ENCODE measurements at places on chromosomes 6 and 20.

DNA sequence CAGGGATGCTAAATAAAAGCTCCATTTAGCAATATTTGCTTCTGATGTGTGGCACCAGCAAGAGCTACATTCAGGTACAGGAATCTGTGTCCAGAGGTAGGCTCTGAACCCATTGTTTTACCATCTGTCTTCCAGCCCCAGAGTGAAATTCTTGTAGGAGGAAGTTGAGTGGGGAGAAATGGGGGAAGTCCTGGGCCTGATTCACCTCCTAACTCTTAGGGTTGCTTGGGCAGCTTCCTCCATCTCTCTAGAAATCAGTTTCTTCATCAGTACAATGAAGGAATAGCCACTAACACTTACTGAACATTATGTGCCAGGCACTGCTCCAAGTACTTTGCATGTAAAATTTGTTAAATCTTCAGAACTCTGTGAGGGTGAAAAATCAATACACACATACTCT is 35.1 kb upstream of the TSPYL1 start:
- DNase-seq = no peak

DNA sequence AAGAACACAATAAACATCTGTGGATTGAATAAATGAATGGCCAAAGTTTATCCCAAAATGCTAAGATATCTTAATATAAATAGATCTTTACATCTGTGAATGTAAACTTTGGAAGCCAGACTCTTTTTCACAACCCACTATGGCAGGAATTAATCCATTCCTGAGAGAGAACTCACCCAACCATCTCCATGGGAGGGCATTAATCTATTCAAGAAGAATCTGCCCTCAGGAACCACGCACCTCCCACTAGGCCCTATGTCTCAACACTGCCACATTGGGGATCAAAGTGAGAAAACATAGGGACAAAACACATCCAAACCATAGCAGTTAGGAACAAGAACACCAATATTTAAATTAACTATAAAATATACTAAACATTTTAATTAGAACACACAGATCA is 3.4 kb downstream of the UBE3D start:
- DNase-seq = no peak

- peak; percentile 54 for DNase-seq
Observed at GRCh38 chr6:81752921-81753710, 635 bp upstream of the TENT5A start.

GRCh38 chr6:149045404-149045803 is 272.1 kb upstream of the TAB2 start:
- no peak for DNase-seq

DNA sequence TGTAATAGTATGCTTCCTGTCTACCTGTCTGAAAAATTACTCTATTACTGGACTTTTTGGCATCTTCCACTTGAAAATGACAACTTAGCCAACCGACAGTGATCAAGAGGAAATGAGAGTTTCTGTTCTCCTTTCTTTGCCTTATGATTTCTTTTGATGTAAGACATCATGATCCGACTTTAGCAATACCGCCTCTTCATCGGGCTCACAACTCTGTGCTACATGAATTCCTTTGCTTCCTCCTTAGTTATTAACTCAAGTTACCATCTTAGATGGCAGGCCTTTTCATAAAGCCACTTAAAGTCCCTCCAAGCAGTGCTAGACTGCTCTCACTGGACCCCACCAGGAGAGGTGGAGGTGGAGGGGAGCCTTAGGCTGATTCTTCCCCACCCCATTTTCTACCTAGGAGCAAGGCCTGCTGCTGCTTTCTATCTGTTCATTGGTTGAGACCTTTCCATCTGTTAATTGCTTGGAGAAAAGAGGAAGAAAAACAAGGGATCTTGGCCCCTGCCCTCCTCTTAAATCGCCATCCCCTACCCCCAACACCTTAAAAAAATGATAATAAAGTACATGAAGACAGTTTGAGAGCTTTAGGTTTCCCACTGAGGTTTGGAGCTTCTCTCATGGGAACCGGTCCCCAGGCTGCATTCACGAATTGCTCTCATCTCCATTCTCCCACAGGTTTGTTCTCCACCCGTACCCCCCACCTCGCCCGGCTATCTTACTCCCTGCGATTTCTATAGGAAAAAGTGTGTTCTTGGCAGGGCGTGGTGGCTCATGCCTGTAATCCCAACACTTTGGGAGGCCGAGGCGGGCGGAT is 21.6 kb upstream of the MCM3 start:
- DNase-seq = no peak

GRCh38 chr6:137722749-137723272 is 144.2 kb upstream of the TNFAIP3 start:
- DNase-seq = no peak

- DNase-seq = no peak
Observed at GRCh38 chr6:146770275-146770964, 171.6 kb downstream of the ADGB start.

- DNase-seq = no peak
Observed at GRCh38 chr6:3526962-3527650, 70.3 kb upstream of the SLC22A23 start.

GRCh38 chr20:33267701-33268100 is 15.3 kb upstream of the BPIFB1 start:
- no peak for DNase-seq

- DNase-seq = no peak
Observed at GRCh38 chr6:139051396-139052060, 23.0 kb downstream of the ABRACL start.

GRCh38 chr6:122372647-122373046 is 26.8 kb upstream of the HSF2 start:
- no peak for DNase-seq

- no peak for DNase-seq
Observed at GRCh38 chr6:76174722-76175121, 102.3 kb upstream of the IMPG1 start.

DNA sequence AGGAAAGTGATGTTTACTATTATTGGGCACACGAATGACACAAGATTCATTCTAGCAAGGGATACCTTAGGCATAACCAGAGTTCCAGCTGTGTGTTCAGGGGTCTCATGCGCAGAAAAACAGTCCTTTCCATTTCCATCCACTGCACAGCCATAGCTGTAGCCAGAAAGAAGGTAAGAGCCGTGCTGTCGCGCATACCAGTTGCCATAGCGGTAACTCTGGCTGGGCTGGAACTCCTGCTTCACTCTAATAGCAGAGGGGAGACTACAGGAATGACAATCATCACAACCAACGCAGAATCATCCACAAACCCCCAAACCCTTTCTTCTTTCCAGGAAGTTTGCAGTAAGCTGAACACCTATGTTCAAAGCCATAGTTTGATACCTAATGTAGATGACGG is 7.5 kb downstream of the C6orf52 start:
- DNase-seq = no peak

DNA sequence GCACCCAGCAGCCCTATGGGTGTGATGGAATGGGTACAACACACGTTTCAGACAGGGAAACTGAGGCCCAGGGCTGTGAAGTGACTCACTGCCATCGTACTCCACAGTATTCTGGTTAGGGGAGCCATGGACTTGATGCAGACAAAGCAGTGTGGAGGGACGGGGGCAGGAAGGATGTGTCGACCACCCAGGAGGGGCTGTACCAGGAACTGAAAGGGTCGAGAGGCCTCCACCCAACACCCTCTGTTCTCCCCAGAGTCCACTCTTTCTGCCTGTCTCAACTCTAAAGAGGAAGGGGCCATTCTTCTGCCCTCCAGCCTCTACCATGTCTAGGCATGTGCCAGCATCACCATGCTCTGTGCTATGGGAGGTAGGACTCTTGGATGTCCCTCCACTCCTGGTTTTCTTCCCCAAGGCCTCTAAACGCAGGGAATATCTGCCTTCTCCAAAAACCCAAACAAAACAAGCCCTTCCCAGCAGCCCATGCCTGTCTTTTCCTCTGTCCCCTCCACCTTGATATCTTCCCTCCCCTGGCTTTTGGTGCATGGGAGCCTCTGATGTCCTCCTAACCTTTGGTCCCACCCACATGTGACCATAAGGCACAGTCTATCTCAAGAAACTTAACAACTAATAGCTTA is 7.4 kb downstream of the SLC22A1 start:
- DNase-seq = no peak

DNA sequence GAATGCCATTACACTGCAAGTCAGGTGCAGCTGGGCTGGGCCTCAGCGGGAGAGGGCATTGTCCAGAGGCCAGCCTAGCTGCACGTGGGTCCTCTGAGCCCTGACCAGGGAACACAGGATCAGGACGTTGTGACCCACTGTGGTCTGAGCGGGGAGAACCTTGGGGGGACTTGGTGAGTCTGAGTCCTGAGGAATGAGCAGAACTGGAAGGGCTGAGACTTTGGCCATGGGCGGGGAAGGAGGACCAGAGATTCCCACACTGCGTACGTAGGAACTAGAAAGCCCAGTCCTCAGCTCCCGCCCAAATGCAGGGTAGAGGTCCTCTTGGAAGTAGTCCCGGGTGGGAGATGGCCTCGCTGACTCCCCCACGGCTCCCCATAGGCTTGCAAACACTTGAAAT is 42.5 kb downstream of the GABRR2 start:
- DNase-seq = no peak

- no peak for DNase-seq
Observed at GRCh38 chr6:41724228-41724580, 11.2 kb downstream of the TFEB start.

DNA sequence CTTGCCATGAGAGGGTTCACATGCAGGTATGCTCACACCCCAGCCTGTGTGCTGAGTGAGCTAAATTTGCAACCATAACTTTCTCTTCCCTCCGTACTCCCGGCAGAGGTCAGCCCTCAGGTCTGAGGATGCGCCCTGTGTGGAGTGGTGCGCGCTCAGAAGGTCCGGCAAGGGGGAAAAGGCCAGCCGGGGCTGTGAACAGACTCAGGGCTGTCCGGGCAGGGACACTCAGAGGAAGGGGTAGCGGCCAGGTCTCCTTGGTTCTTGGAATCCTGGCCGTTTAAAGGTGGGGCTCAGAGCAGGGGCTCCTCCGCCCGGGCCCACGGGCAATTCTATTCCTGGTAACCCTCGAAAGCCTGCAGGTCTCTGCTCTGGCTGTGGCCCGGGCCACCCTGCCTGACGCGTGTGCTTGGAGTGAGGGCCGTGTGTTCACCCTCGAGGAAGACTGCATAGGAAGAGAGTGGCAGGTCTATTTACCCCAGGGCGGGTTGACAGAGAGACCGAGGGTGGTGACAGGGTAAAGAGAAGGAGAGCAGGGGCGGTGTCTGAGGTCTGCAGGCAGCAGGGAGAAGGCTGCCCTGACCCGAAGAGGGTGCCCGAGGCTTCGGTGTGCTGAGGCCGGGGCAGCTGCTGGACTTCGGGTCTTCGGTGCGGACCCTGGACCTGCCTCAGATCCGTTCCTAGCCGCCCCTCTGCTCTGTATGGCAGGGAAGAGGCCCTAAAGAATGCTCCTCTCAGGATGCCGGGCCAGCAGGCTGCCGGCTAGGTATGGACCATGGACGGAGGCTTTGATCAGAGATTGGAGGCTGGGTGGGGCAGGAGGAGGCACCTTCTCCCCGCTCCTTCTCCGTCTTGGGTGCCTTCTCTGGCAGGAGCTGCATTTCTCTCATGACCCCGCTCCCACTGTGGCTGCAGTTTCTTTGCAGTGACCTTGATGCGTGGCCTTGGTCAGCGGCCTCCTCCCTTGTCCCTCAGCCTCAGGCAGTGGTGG is 131.1 kb upstream of the ARMC2 start:
- no peak for DNase-seq

- no peak for DNase-seq
Observed at GRCh38 chr6:85192186-85192585, 257.7 kb upstream of the NT5E start.

GRCh38 chr6:29626948-29627754 is 5.8 kb downstream of the GABBR1 start:
- DNase-seq = no peak

- DNase-seq = no peak
Observed at GRCh38 chr6:149013586-149014344, 266.9 kb downstream of the UST start.

GRCh38 chr6:169935348-169935718 is 183.9 kb downstream of the ERMARD start:
- DNase-seq = no peak

DNA sequence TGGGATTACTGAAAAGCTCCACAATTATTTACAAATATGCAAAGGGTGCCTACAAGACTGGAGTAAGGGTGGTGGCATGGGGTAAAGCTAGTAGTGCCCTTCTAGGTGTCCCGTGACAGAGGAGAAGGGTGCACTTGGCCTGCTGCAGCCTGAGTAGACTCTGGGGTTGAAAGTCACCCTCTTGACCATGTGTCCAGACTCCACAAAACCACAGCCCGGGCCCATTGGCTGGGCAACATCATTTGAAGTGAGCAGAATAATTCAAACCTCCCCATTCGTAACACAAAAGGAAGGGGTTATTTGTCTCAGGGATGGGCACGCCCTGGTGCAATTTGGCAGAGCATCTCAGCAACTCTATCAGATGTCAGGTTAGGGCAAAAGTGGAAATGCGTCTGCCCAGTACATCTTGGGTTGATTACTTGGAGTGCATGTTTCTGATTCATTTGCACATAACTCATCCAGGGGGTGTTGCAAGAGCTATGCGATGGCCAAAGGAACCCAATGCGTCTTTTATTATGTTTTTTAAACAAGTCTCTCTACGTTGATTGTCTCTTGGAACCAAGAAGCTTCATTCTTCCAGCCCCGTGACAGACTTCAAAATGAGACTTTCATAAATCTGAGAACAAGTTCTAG is 56.7 kb downstream of the ISM1 start:
- no peak for DNase-seq

GRCh38 chr6:107280791-107281190 is 165.5 kb upstream of the BEND3 start:
- no peak for DNase-seq

- no peak for DNase-seq
Observed at GRCh38 chr6:6970851-6971250, 136.9 kb upstream of the RREB1 start.

- DNase-seq = no peak
Observed at GRCh38 chr6:154261688-154262397, 94.8 kb downstream of the IPCEF1 start.

DNA sequence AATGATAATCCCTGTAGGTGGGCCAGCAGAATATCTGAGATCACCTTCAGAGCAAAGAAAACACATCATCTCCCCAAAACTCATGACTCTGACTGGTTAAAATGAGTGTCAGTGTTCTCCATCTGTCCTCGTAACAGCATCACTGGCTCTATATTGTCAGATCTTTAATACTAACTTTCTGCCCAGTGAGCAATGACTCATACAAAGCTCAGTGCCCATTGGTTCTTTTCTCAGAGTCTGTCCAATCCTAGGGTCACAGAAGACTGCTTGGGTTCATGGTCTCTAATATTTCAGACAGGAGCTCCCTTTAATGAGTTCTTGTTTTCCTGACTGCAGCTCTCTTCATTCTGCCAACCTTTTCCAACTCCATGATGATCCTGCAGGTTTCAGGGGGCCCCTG is 36.4 kb downstream of the HLA-DPB1 start:
- no peak for DNase-seq

GRCh38 chr6:149138699-149139294 is 178.7 kb upstream of the TAB2 start:
- DNase-seq = no peak

- DNase-seq = no peak
Observed at GRCh38 chr20:703006-703405, 27.4 kb upstream of the SCRT2 start.

DNA sequence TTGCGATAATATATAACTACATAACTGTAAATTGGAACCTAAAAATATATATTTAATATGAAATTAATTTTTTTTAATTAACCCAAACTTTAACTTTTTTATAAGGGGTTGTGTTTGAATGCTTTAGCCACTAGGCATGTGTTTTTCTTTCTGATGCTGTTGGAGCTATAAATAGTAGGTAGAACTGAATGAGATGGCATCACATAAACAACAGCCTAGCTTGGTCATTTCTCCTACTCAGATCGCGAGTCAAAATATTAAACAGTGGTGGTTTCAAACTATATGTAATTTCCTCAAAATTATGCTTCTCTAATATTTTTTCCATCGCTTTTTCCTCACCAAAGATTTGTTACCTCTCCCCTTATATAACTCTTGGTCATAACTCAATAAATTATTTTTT is 243.2 kb downstream of the ARID1B start:
- DNase-seq = no peak
